NCI-H524 treated with DMSO at 0.1 percent for 48 hours (cell line): ENCODE measurements at places on chromosomes 13 and 19.

- no peak for DNase-seq
Measured at GRCh38 chr13:113029487-113030258, 60.7 kb downstream of the MCF2L start.

DNA sequence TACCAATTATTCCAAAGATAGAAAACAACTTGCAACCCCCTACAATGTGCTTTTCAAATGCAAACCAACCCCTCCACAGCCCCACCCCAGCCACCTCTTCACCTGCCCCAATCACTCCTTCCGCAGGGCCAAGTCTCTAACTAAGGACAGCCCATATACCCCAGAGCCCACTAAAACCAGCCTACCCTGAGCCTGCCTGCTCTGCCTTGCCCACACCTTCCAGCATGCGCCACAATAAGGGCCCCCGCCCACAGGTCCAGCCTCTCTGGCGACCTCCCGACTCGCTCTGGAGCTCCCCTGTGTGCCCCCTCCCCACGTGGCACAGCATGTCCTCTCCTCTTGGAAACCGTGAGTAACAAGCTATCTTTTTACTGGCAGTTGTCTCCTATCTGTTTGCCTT, 42.8 kb upstream of the MEDAG start:
- DNase-seq, result no peak

- DNase-seq, result peak; percentile 80
Measured at GRCh38 chr19:12841094-12841493, 2.8 kb downstream of the MAST1 start.

- no peak for DNase-seq
Measured at GRCh38 chr13:20274466-20274865, 42.3 kb upstream of the GJB6 start.

DNA sequence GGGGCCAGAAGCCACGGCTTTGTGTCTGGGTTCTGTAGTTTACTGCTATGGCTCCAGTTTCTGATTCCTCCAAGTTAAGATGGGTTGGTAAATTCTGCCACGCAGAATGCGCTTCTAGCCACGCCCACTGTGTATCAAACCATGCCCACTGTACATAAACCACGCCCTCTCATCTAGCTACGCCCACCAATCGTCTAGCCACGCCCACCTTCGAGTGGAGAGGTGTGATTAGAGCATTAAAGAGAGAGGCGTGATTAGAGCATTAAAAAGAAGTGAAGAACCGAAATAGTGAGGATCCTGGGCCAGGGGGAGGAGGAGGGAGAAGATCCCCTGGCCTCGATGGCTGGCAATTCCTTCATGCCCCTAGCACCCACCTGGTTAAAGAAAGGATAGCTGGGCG, 43.7 kb upstream of the ADGRE5 start:
- DNase-seq, result no peak

- DNase-seq, result no peak
Measured at GRCh38 chr19:54727562-54727961, 3.3 kb downstream of the KIR3DL3 start.

- DNase-seq, result no peak
Measured at GRCh38 chr13:34847766-34848165, 94.3 kb upstream of the NBEA start.
